OCI-M1 (cell line): ENCODE measurements at places on chromosomes 5 and 9.

- no peak for DNase-seq
These were observed 58.9 kb upstream of the ORM1 start for GRCh38 chr9:114263853-114264510.

DNA sequence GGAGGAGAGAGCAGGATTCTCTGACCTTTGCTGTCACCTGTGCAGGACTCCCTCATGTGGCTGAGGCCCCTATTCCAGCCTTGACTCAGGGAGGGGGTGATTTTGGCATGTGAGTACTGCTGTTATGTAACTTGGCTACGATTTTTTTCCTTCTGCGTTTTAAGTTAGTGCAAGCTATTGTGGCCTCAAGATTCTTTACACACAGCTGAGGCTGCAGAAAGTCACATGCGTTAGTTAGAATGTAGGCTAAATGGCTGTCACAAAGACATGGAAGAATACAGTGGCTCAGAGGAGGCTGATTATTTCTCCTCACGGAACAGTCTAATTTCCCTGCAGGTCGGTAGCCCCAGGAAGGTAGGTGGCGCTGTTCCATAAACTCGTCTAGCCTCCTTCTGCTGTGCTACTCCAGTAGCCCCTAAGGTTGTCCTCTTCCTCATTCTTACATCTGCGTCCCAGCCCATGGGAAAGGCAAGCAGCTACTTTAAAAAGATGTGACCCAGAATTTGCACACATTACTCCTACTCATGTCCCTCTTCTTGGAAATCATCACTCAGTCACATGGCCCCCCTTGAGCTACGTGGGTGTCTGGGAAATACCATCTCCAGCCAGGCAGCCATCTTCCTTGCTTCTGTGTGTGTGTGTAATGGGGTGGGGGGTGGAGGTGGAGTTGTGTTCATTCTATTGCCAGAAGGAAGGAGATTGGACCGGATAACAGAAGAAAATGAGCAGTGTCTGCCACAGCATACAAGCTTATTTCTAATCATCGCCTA is 486.6 kb downstream of the CCDC171 start:
- peak; percentile 52 for DNase-seq

DNA sequence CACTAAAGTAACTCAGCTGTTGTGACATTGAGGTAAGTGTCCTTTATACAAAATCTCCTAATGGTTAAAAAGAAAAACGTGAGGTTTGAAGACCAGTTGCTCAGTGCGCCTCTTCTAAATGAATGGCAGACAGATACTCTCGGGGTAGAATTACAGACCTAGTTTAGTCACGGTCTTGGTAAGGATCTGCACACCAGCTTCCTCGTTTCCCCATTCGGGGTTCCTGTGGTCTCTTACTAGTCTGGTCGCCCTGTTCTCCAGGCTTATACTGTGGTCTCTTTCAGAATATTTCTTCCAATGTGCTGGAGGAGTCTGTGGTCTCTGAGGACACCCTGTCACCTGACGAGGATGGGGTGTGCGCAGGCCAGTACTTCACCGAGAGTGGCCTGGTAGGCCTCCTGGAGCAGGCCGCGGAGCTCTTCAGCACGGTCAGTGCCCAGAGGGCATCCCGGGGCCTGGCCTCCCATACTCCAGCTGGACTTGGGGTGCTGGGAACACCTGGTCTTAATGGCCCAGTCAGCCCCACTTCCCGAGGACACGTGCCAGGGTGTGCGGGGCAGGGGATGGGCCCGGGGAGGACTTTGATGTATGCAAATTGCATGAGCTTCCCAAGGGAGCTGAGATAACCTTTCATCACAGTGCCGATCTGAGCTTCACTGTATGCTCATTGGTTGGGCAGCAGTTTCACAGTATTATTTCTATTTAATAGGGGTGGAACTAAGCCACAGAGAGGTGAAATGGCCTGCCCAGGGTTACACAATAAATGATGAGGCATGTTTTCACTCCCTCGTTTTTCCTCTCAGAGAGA is 224.5 kb downstream of the DOCK8 start:
- no peak for DNase-seq

GRCh38 chr5:151051066-151051930 is 29.5 kb downstream of the TNIP1 start:
- peak; percentile 90 for DNase-seq

DNA sequence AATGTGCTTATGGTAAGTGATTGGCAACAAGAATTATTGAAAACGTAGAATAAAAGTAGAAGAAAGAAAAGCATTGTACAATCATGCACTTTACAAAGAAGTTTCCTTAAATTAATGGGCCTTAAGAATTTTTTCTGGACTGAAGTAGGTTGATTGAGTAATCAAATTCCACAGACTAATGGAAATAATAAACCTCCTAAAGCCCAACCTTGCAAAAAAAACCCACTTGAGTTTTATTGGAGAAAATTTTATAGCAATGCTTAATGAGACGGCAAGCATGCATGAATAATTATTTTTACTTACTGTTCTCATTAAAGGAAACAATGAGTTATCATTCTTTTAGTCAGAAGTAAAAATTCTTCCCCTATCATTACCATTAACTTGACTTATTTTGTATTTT is 676.1 kb upstream of the C9orf72 start:
- DNase-seq = no peak

- DNase-seq = no peak
These were observed 217.6 kb downstream of the ELAVL2 start for GRCh38 chr9:23608456-23608855.

- DNase-seq = no peak
These were observed 26.9 kb upstream of the ADAM19 start for GRCh38 chr5:157602505-157602904.

DNA sequence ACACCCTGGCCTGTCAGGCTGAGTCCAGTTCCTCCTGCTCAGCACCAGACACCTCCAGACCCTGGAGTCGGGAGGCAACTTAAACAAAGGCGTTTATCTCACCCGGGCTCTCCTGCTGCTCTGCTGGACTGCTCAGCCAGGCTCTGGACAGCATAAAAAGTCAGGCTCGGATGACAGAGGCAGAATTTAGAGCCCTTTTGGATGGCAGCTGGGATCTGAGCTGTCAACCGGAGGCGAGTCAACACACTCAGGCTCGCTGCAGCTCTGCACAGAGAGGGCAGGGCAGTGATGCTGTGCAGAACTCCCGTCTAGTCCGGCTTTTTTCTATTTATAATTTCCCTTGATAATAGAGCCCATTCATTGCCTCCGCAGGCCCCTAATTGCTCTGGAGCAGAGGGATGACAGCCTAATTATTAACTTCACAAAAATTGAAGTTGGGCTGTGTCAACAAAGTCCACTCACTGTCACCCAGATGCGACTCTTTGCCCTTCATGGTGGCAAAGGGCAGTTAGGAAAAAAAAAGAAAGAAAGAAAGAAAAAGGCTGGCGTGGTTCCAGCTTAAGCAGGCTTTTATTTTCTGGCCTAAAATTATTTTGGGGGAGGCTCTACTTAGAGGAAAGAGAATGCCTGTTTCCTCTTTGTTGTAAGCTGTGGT is 37.6 kb downstream of the STC2 start:
- DNase-seq = no peak

- DNase-seq = no peak
These were observed 98.7 kb downstream of the CCDC192 start for GRCh38 chr5:127801751-127802476.

DNA sequence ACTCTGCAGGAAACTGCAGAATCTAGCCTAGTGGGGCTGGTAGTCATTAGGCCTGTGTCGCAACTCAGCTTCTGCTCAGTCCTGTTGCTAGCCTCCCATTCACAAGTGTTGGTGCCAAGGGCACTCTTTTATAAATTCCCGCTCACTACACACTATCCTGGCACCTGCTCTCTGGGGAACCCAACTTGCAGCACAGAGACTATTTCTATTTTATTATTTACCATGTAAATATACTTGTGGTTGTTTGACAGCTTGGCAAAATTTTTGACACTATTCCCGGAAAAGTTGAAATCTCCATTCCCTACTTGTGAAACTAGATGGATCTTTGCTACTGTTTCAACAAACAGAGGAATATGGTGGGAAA is 20.4 kb upstream of the SMC2 start:
- no peak for DNase-seq

GRCh38 chr5:170000155-170000554 is 19.9 kb upstream of the INSYN2B start:
- DNase-seq = no peak

- no peak for DNase-seq
These were observed 28.2 kb upstream of the RPL26L1 start for GRCh38 chr5:172931001-172931536.

DNA sequence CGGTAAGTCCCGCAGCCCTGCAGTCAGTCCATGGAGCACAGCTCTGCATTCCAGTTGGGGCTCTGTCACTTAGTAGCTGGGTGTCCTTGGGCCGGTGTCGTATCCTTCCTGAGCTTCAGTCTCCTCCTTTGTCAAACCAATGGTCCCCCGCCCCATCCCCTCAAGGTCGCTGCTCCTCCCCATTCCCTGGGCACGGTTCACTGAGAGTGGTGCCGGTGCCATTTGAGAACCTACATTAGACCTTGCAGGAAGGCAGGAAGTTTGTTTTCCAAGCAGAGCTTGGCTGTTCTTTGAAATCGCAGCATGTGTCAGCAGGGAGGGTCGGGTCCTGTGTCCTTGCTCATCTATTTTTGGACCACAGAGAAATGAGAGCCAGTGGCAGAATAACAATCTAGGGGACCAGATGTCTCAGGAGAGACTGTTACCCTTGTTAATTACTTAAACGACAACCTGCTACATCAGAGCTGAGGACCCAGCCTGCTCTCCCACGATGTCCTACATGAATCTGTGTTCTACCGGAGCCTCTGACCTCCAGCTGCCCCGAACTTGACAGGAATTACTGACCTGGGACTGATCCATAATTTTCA is 21.7 kb upstream of the BARHL1 start:
- no peak for DNase-seq

GRCh38 chr5:116370149-116370548 is 204.5 kb downstream of the SEMA6A start:
- DNase-seq = no peak

- DNase-seq = no peak
These were observed 7.6 kb upstream of the CAMSAP1 start for GRCh38 chr9:135914921-135915320.

DNA sequence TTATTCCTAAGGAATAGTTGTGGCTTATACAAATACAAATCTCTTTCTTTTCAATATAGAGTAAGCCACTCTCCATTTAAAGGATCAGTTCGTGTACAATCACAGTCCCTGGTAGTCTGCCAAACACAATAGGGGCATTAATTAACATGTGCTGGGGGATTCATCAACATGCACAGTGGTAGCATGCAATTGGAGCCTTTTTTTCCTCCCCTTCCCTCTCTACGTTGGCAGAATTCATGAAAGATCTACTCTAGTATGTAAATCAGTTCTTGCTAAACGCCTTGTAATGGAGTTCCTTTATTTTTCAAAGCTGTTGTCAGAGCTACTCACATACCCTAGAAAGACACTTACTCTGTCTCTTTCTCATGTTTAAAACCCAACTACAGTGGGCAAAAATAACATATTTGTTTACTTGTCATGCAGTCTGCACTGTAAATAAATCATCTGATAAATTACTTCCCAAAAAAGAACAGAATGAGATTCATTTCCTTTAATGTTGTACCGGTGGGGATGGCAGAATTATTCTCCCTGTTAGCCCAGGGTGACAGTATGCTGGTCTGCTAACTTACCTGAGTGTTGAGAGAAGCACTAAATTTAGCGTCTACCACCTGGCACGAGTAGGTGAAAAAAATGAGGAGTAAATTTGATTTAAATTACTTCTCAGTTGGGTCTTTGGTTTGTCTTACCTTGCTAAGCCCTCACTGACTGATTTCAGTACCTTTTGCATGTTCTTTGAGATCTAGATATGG is 341.5 kb upstream of the CCNH start:
- DNase-seq = no peak

GRCh38 chr5:134813827-134814226 is 31.9 kb upstream of the C5orf24 start:
- peak; percentile 41 for DNase-seq

DNA sequence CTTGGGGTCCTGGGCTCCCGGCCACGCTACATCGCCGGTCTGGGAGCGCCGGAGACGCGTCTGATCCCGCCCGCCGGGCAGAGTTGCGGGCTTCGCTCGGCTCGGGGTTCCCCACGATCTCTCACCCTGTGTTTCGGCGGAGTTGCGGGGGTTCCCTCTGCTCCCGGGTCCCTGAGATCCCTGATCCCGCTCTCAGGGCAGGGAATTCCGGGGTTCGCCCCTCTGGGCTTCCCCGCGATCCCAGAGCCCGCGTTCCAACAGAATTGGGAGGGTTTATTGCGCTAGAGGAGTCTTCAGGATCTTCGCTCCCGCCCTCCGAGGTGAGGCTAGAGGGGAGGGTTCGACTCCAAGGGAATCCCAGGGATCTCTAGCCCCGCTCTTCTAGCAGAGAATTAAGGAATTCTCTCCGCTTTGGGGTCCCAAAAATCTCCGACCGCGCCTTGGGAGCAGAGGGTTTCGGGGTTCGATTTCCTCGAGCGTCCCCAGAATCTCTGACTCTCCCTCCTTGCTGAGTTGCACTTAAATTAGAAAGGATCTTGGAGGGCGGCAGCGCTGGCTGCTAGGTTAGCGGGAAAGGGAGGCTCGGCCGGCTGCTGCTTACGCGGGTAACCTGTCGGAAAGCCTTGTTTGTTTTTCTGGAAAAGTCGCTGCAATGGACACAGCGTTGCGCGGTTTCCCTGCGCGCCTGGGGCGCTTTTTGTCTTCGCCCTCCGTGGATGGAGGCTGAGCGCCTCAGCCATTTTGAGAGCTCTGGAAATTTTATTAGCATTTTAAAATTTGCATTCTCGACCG is 1.3 kb downstream of the DMRT1 start:
- no peak for DNase-seq

GRCh38 chr5:120613729-120614128 is 149.6 kb downstream of the PRR16 start:
- no peak for DNase-seq

DNA sequence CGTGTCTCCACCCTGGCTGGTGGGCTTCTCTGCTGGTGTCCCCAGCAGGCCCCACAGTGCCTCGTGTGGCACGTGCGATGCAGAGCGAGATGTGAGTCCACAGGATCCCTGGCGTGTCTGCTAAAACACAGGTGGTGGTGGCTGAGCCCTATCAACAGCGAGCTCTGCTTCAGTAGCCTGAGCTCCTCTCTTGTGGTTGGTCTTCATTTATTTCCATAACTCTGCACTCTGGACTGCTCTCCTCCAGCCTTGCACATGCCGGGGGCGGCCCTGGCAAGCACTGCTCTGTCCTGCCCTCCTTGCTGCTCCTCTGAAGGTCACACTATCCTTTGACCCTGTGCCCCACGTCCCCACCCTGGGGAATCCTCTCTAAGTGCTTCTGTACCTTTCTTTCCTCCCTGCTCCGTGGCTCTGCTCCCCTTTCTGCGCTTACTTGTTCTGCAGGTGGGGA is 59.2 kb downstream of the NSUN2 start:
- no peak for DNase-seq

- DNase-seq = no peak
These were observed 136.6 kb upstream of the EPB41L4A start for GRCh38 chr5:112555691-112556090.

GRCh38 chr5:169450464-169450863 is 133.1 kb upstream of the SPDL1 start:
- DNase-seq = no peak

GRCh38 chr9:107737987-107738743 is 248.6 kb upstream of the KLF4 start:
- no peak for DNase-seq

GRCh38 chr5:96856371-96856770 is 19.9 kb upstream of the ERAP2 start:
- DNase-seq = no peak
